ENCODE measurements at places on chromosomes 2 and 18. TPM values are rescaled to one million over a fixed set of nuclear protein-coding genes. Genes with fewer than 3 reads are reported as not detected.

- peak; percentile 75 for DNase-seq
Measured at GRCh38 chr18:26777351-26778053, 88.0 kb downstream of the AQP4 start.

The ATIC gene
- total RNA-seq = 118 TPM

- no peak for DNase-seq
Measured at GRCh38 chr2:120715941-120716340, 19.7 kb upstream of the GLI2 start.

GRCh38 chr18:76967721-76968472 is 145.5 kb downstream of the ZNF236 start:
- DNase-seq = peak; percentile 88

DNA sequence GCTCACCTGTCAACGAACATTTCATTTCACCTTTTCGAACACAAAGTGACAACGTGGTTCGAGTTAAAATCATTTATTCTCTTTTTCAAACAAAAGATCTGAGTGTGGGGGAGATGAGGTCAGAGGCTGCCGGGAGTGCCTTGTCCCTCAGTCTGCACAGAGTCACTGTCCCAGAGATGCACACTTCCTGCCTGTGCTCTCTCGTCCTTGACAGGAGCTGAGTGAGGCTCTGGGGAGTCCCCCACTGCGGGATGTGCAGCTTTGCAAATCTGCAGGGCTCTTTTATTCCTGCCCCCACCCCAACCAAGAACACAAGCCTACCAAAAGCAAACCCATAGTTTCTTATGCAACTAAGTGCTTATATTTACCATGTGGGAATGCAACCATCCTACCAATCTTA is 497.8 kb downstream of the EIPR1 start:
- DNase-seq = no peak

GRCh38 chr18:25538175-25538922 is 186.4 kb upstream of the ZNF521 start:
- no peak for DNase-seq

DNA sequence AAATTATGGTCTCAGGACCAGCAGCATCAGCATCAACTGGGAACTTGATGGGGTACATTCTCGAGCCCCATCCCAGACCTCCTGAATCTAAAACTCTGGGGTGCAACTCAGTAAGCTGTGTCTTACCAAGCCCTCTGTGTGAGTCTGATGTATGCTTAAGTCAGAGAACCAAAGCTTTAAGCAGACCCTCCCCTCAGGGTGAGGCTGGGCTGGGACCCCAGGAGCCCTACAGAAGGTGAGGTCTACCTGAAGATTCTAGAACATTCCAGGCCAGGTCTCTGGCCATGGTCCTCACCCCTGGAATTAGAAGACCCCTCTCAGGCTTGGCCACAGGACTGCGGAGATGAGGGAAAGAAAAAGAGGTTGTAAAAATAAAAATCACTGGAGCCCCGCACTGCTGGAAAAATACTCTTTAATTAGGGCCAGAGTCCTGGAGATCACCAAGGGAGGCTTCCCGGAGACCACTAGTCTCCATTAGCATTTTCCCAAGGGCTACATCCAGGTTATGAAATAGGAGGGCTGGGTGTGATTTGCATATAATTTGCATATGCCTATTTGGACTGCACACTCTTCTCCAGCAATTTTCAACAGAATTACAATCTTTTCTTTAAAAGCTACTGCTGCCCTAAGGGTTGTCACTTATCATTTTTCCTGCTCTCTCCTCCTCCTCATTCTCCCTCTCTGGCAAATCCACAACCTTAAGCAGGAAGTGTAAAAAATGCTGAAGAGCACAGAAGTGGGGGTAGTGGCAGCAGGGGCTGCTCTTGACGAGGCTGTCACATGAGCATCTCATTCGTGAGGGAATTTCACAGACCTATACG is 100.2 kb downstream of the ZBTB7C start:
- no peak for DNase-seq

The SLC30A3 gene
- total RNA-seq = 8.3 TPM

GRCh38 chr2:135063210-135063609 is 11.1 kb downstream of the RAB3GAP1 start:
- no peak for DNase-seq

GRCh38 chr2:121075006-121075551 is 209.9 kb downstream of the TFCP2L1 start:
- DNase-seq = peak; percentile 94

The REG3G gene
- not detected for total RNA-seq

The ZNF521 gene
- 10.4 TPM for total RNA-seq

The CXCR2 gene
- 0.82 TPM for total RNA-seq

The YIPF4 gene
- total RNA-seq = 14.2 TPM

DNA sequence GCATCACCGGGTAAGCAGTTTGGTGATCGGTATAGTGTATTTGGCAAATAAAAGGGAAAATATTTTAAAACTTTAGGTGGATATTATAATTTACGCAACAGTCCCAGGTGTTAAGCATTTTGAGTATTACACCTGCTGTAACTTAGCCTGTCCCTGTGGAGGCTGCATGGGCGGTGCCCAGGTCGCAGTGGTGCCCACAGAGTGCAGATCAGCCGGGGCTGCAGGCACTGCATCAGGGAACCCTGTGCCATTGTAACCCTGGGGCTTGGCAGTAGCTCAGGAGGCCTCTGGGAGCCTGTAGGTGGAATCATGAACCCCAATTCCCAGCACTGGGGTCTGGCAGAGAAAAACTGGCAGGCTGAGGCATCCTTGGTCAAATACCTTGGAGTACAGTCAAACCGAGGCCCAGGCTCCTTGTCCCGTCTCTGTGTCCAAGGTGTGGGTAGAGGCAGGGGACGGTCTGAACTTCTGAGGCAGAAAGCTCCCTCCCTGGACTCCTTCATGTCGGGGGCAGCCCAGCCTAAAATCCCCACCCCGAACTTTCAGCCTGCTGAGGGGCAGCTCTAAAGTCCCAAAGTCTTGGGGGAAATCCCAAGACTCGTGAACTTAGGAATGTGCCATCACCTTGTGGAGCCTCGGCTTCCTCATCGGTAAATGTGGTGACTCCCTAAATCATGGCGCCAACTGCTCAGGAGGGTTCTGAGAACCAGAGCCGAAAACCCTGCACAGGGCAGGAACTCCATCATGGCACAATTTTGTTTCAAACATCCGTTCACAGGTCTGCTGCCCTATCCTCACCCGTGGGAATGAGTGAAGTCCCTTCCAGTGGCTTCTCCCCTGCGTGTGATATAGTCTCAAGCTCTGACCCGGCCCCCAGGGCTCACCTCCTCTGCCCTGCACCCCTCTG is 85.7 kb downstream of the INHBB start:
- no peak for DNase-seq

The PIEZO2 gene
- 8.2 TPM for total RNA-seq

The SGO2 gene
- total RNA-seq = 32.6 TPM

GRCh38 chr2:37854676-37855282 is 70.3 kb upstream of the RMDN2 start:
- no peak for DNase-seq

DNA sequence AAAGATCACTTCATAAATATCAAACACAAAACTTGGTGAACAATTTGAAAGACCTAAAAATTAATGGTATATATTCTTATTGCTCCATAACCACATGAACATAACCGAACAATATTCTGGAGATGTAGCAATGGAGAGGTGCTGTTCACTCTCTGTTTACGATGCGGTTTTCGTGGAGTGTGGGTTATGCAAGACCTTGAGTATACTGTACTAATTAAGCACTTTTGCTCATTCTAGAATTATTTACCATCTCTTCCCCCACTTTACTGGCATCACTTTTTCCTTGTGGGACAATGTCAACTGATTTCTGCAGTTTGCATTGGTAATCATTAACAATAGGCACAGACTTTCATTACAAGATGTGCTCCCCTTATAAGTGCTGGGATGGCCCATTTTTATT is 97.6 kb downstream of the RAPH1 start:
- DNase-seq = no peak

- DNase-seq = no peak
Measured at GRCh38 chr2:211404098-211404497, 847.7 kb downstream of the CPS1 start.

The DIPK1C gene
- total RNA-seq = 0.07 TPM

The LHCGR gene
- total RNA-seq = 0.45 TPM

- peak; percentile 23 for DNase-seq
Measured at GRCh38 chr2:234420408-234420807, 76.5 kb downstream of the ARL4C start.

DNA sequence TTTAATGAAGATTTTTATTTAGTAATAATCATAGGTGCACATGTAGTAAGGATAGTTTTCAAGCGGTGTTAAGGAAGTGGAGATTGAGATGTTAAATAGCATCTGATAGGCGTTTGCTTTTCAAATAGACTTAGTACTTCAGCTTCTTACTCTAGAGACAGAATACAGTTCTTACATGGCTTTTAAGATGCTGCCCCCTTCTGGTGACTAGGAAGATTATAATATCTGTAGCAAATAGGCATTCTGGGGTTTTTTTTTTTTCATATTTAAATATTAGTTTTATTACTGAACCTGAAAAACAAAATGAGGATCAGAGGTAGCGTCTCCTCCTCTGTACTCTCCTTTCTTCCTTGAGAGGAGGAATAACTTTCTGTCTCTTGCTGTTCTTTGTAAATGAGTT is 100.2 kb downstream of the AGAP1 start:
- DNase-seq = peak; percentile 91

GRCh38 chr2:146817613-146818012 is 1027.2 kb upstream of the ACVR2A start:
- peak; percentile 65 for DNase-seq

GRCh38 chr18:63963615-63964256 is 6.1 kb upstream of the SERPINB8 start:
- DNase-seq = peak; percentile 86

GRCh38 chr2:170525566-170525900 is 189.6 kb upstream of the SP5 start:
- DNase-seq = no peak

The CIB4 gene
- total RNA-seq = not detected

- no peak for DNase-seq
Measured at GRCh38 chr2:46392561-46393346, 86.6 kb upstream of the TMEM247 start.

GRCh38 chr2:35428548-35428947 is 927.0 kb upstream of the CRIM1 start:
- peak; percentile 85 for DNase-seq

The BOLL gene
- total RNA-seq = 0.04 TPM

GRCh38 chr2:16223161-16223840 is 283.0 kb downstream of the MYCN start:
- no peak for DNase-seq

The ERCC3 gene
- total RNA-seq = 62.7 TPM

DNA sequence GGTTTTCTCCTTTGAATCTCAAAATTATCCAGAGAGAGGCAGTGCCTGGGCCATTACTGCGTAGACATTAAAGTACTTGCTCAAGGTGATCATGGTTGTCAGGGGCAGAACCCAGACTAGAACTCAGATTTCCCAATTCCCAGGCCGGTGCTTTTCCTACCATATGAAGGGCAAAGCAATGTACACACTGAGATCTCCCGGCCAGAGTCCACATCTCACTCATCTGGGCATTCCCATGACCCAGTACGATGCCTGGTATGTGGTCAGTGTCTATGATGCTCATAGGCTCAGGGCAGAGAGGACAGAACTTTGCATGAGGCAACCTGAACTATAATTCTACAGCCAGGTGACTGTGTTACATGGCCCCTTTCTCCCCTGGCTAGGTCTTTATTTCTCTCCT is 531.4 kb downstream of the TDRD15 start:
- DNase-seq = no peak

The MC5R gene
- not detected for total RNA-seq

- peak; percentile 89 for DNase-seq
Measured at GRCh38 chr2:161625314-161625919, 1.2 kb downstream of the SLC4A10 start.

DNA sequence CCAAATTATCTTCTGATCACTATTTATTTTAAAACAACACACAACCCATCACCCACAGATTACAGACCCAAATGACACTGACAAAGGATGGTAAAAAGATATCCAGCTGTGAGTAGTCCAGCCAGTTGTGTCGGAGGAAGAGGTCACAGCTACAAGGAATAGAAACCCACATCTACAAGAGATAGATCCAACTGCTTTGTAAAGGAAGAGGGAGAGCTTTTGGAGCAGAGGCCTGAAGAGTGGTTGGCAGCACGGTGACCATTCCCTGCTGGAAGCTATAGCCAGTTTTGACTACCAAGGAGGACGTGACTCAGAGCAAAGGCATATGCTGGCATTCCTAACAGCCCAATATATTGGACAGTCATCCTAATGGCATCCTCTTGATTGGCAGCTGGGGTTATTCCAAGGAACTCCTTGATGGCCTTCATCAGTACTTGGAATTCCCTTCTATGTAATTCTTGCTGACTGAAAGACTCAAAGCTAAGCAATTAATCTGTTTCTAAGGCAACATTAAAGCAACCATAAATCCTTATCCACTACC is 17.1 kb downstream of the SLC8A1 start:
- no peak for DNase-seq

The DNER gene
- total RNA-seq = 8.8 TPM

The UPP2 gene
- total RNA-seq = not detected

- no peak for DNase-seq
Measured at GRCh38 chr2:38409156-38410102, 32.4 kb upstream of the ATL2 start.

DNA sequence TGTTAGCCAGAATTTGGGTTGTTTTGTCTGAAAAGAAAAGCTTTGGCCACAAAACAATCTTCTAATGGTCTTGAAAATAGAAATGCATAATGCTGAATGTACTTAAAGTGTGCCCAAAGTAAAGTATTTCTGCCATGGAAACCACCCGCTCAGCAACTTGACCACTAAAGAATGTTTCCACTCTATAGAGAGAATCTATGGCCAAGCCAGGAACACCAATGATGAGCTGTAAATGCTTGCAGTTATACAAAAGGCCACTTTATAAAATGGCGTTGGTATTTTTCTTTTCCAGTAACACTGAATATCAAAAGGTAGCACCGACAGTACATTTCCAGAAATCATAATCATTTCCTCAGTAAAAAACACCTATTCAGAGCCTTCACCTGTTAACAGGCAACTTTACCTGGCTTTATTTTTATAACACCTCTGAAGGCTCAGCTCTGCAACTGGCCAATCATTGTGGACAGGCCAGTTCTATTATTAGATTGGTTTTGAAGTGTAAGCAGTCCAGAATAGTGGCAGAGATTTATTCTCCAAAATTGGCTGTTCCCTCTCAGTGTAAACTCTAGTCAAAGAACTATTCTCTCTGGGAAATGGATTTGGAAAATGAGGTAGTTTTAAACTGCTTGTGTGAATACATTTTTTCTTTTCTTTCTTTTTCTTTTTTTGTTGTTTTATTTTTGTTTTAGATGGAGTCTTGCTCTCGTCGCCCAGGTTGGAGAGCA is 36.1 kb downstream of the SLC40A1 start:
- DNase-seq = no peak

The FSIP2 gene
- total RNA-seq = 3.8 TPM

GRCh38 chr18:78683191-78684010 is 296.2 kb upstream of the SALL3 start:
- DNase-seq = no peak

- no peak for DNase-seq
Measured at GRCh38 chr2:55732854-55733253, 39.2 kb upstream of the PNPT1 start.

- peak; percentile 71 for DNase-seq
Measured at GRCh38 chr2:118061135-118061955, 26.9 kb upstream of the INSIG2 start.

The KLHL41 gene
- not detected for total RNA-seq
